ENCODE measurements at places on chromosomes 5 and 9.

GRCh38 chr5:133853646-133854365 lies 114.6 kb downstream of the C5orf15 start:
- DNase-seq: no peak

GRCh38 chr5:17180330-17180843 lies 37.0 kb upstream of the BASP1 start:
- no peak for DNase-seq

DNA sequence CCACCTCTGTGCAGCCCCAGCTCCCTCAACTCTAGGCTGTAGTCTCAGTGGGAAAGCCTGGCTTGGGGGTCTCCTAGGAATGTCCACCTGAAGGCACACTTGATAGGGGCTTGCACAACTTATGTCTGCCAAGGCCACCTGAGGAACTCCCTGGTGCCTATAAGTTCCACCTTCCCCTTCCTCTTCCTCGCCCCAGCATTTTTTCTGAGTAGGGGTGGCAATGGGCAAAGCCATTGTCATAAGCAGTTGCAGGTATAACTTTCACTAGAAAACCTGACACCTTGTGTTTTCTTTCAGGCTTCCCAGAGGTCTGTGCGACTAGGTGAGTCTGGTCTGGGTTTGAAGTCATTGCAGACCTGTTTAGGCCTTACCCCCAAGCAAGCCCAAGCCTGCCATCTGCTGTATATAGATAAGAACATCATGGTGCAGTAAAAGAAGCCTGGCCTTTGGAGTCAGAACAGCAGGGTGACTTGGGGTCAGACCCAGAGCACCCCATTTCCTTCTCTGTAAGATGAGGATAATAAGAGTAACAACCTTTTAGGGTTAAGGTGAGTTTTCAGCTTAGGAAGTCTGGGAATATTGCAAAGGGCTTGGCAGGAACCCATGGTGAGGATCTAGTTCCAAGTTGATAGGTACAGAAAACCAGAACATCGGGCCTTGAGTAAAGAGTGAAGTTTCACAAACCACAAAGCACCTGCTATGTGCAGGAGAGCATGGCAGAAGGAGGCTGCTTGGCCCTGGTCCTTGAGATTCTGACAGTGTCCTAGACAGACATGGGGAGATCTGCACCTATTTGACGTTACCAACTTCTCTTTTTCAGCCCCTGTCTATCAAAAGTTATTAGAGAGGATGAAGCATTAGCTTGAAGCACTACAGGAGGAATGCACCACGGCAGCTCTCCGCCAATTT lies 33.8 kb downstream of the TGFBI start:
- peak; percentile 76 for DNase-seq

DNA sequence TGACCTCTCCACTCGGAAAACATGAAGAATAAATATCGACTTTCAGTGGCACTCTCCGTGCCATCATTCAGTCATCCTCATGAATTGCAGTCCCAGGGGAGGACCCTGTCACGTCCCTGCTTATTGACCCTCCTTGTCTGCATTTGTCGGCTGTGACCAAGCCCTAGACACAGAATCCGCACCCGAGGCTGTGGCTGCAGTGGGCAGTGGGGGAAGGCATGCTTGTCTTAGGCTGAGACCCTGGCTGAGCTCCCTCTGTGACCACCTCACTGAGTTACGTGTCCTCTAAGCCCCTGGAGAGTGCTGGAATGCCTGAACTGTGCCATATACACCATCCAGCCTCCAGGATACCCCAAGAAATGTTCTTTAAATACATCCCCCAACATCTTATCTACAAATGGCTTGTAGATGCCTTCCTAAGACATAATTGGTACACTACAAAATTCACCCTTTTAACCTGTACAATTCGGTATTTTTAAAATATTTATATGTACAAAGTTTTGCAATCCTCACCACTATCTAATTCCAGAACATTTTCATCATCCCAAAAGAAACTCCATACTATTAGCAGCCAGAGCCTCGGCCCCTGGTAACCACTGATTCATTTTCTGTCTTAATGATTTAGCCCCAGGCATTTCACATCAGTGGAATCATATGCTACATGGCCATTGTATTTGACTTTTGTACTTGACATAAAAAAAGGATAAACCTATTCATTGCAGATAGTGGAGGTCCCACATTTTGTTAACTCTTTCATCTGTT lies 80.8 kb upstream of the ICE1 start:
- peak; percentile 69 for DNase-seq

GRCh38 chr5:173010021-173010420 lies 26.4 kb downstream of the ATP6V0E1 start:
- DNase-seq: peak; percentile 28

DNA sequence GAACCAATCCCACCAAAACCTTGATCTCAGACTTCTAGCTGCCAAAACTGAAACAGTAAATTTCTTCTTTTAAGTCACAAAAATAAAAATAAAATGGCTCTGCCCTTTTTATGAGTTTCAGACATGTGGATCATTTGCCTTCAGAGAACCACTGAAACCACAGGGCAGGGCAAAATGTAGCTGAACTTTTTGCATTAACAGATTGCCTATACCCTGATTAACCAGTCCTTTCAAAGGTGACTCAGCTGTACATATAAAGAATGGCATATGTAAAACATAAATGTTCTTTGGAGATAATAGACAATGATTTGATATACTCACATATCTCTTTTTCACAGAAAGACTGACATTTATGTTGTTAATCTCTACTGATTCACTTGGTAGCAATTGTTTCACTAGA lies 187.1 kb upstream of the GRIN3A start:
- DNase-seq: no peak

DNA sequence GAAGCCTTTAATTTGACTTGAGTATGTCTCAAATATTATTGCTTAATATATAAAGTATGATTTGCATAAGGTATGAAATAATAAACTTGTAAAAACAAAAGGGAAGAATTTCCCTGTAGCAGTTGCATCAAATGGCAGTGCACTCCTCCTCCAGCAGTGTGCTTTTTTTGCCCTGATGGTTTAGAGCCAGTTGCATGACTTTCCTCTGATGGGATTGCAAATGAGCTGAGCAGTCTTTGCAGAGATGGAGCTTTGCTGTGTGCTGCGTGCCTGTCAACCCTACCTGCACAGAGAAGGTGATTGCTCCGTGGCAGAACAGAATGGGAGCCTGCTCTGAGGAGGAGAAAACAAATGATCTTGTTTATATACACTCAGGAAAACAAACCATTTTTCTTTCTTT lies 22.7 kb upstream of the CATSPER3 start:
- no peak for DNase-seq

GRCh38 chr9:110115341-110115820 lies 92.6 kb downstream of the C9orf152 start:
- peak; percentile 54 for DNase-seq

DNA sequence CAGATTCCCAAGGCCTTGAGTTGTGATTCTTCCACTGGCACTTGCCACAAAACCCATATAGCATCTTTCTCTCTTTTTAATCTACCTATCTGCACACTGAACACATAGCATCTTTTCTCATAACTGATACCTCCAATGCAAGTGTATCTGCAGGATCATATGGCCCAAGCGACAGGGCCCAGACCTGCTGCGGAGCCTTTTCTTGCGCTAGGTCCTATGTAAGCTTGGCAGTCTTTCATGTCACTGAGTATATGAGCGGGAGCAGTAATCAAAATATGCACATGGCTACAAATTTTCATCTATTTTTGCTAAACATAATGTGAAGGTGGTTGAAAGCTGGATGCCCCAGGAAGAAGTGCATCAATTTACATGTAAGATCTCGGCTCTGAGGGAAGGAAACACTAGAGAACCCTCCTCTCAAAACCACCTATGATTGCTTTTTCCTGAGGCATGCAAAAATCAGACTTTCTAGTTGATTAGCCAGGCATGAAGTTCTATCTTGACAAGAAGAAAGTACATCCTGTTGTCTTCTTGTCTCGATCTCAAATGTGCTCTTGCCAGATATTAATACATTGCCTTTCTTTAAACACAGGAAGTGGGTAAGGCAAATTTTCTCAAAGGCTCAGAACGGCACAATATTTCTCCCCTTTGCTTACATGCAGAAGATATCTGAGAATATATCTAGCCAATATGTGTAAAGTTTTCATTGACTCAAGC lies 26.9 kb upstream of the CEMIP2 start:
- DNase-seq: no peak

GRCh38 chr9:123031963-123032362 lies 1.5 kb upstream of the GPR21 start:
- DNase-seq: no peak

DNA sequence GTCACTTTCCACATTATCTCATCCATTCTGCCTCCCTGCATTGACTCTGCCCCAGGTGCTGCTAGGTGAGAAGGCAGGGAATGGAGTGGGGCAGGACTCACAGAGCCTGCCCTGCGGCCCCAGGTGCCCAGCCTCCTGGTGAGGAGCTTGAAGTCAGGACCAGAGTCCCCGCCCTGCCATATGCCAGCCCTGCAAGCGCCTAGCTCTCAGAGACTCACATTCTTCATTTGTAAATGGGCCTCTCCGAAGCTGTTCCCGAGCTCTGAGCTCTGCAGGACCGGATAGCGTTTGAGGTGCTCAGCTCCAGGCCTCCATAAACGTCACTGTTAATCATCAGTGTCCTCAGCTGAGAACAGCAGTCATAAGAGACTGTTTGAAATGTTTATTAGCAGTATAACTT lies 75.1 kb upstream of the STXBP1 start:
- peak; percentile 93 for DNase-seq

DNA sequence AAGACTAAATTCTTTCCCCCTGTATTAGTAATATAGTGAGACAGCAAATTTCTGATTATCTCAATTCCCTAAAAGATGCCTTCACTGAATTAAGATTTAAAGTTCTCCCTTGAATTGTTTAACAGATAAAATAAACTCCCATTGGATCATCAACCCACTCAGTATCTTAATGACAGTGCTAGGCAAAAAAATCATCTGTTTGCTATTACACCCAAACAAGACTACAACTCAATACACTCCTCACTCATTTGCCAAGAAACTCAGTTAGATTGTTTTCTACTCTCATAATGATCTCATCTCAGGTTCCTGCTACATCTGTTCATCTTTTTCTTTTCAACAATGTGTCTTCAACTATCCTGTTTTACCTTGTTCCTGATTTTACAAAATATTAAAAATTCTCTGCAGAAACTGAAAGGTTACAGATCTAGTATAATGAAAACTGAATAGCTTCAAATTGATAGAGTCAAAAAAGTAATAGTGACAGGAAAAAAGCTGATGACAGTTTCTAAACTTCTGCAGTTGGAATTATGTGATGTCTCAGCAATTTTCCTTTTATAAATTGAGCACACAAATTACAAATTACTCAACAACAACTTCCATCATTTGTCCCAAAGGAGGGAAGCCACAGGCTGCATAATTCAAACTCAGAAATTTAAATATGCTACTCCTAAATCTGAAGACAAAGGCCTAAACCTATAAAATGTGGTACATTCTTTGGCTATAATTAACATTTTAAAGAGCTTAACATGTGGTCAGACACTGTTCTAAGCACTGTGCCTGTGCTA lies 39.4 kb downstream of the HOMER1 start:
- DNase-seq: no peak

DNA sequence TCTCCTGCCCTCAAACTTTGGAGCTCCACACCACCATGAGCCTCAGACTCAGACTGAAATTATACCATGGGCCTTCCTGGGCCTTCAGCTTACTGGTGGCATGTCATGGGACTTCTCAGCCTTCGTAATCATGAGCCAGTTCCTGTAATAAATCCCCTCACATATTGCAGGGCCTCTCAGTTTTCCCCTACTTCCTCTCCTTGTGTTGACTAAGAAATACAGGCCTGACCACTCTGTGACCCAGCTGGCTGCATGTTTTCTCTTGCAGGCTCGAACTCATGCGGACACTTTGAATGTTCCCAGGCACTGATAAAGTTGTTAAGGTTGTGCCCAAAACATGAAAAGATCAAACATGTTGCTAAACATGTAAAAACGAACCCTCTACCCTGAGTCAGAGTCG lies 26.2 kb upstream of the SHC3 start:
- no peak for DNase-seq

DNA sequence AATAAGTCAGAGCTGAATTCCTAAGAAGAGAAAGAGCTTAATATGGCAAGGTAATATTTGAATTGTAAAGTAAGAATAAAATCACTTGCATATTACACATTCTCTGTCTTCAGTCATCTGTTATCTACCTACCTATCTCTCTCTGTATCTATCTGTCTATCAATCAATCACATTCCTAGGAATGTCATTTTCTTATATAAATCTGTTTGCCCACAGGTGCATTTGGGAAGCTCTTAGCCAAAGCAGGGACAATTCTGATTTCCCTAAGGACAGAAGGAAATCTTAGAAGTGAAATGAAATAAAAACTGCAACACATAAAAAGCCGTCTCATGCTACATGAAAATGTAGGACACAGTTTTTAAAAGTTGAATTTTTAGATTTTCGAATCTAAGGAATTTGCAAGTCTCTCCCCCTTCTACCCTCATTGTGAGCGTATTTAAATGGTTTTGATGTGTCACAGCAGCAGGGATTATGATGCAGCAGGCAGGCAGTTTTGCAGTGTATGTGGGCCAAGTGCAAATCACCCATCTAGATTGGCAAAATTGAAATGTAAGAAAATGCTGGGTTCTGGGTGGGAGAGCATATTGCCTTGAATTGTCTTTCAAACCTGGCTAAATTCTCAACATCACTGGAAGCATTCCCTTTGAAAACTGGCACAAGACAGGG lies 155.7 kb downstream of the ACER2 start:
- no peak for DNase-seq

DNA sequence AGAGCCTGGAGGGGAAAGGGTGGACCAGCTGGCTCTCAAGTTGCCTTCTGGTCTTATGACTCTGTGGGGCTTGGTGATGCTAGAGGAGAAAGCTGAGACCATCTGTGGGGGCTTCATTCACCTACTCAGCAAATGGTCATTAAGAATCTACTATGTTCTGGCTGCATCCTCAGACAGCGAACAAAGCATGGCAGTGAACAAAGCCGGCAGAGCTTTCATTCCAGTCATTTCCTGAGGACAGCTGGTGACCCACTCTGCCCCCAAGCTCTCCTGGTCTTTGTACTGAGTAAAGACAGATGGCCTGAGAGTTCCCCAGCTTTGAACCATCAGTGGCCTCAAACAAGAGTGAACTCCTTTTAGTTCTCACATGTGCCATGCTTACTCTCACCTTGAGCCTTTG lies 48.0 kb downstream of the FGF1 start:
- DNase-seq: no peak

DNA sequence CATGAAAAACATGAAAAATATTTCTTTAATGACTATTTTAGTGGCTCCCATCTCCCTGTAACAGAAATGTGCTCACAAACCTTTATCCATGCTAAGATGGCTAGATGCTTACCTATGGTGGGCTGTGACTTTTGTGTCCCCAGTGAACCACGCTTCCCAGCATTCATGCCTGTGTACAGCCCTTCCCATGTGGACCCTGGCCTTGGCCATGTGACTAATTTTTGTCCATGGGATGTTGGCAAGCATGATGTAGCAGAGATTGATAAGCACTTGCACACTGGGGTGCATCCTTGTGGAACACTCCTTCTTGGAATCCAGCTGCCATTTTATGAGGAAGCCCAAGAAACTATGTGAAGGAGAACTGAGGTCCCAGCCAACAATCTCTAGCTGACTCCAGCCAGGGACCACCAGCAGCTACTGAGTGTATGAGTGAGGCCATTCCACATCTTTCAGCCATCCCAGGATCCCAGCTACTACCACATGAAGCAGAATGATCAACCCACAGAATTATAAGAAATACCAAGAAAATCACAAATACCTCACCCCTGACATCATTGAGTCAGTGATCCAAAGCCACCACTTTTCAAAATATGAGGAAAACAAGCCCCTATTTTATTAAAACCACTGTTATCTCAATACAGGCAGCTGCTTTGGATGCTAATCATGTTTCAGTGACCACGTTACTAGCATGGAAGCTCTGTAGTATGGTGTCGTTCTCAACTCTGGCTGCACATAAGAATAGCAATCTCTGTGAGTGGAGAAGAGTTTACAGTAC lies 16.1 kb upstream of the RAI14 start:
- no peak for DNase-seq

GRCh38 chr5:111928511-111928910 lies 171.5 kb upstream of the NREP start:
- no peak for DNase-seq

Data from ELR (cell line).